ENCODE measurements at places on chromosomes 4 and X. TPM values are rescaled to one million over a fixed set of nuclear protein-coding genes. Genes with fewer than 3 reads are reported as not detected.

GRCh38 chrX:152117305-152117704, 21.1 kb downstream of the MAGEA10 start:
- no peak for DNase-seq

- no peak for DNase-seq
Observed at GRCh38 chr4:151199319-151200190, 77.4 kb upstream of the PRSS48 start.

GRCh38 chr4:184235526-184235925, 17.9 kb upstream of the ENPP6 start:
- DNase-seq, result no peak

- DNase-seq, result no peak
Observed at GRCh38 chrX:125004799-125005198, 314.9 kb upstream of the TEX13C start.

DNA sequence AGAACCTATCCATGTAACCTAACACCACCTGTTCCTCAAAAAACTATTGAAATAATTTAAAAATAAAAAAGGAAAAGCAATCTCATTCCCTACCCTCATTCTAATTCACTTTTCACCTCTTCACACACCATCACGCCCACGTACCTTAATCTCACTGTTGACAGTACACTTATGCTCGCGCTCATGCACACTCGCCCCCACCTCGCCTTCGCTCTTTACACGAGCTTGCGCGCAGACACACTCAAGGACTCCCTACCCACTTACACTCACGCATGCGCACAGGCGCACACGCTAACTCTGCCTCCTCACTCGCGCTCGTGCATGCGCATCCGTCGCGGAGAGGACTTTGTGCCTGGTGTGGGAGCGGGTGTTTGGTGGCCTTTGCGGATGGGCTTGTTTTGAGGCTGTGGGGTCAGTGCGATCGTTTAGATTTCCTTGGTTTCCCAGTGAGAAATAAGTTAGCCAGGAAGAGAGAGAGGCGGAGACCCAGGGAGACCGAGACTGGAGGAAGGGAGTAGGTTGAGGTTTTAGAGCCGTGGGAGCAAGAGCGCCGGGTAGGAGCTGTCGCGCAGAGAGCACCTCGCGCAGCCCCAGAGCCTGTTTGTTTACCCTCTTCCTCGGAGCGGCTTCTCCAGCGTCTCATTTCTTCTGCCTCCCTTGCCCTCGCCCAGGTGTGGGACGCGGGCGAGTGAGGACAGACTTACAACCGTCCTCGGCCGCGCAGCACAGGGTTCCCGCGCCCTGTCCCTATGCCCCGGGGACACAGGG, 8.1 kb upstream of the GSX2 start:
- peak; percentile 84 for DNase-seq

DNA sequence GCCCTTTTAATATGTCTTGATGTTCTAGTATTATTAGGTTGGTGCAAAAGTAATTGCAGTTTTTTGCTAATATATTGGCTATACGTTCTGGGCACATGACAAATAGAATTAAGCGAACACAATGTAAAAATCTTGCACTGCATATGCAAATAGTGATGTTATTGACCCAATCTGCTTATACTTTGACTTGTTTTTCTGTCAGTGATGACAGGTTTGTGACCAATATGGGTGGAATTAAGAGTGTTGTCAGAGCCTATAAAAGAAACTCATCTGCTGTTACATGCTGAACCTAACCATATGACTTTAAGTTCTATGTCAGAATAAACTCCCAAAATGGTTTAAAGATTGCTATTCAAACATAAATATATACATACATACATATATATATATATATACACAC, 30.7 kb upstream of the HPGD start:
- DNase-seq, result no peak

DNA sequence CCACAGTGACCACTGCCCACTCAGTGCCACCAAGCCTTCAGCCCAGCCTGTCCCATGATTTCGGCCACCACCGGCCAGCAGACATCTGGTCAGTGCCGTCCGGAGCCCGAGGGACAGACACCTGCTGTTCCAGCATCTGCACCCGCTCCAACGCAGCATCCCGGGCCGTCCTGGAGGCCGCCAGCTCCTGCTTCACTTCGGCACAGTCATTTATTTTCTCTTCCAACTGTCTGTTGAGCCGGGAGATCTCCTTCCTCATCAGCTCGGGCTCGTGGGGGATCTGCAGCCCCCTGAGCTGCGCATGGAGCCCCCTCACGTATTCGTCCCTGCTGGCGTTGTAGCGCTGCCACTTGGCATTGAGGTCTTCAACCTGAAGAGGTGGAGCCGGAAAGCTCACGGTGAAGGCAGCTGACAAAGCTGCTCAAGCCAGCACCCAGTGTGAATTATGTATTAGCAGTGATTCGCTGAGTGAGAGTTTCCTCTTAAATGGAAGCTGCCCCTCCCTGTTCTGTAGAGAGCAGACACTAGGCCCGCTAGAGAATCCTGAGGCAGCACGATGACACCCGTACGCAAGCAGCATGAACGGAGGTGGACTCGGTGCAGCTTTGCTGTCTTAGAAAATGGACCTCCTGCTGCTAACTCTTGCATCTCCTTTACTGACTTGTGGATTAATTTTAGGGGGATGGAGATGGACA, 11.4 kb downstream of the TNIP2 start:
- DNase-seq, result no peak

- no peak for DNase-seq
Observed at GRCh38 chr4:113222471-113222870, 173.0 kb downstream of the ANK2 start.

- no peak for DNase-seq
Observed at GRCh38 chrX:92224406-92224805, 445.2 kb downstream of the PCDH11X start.

DNA sequence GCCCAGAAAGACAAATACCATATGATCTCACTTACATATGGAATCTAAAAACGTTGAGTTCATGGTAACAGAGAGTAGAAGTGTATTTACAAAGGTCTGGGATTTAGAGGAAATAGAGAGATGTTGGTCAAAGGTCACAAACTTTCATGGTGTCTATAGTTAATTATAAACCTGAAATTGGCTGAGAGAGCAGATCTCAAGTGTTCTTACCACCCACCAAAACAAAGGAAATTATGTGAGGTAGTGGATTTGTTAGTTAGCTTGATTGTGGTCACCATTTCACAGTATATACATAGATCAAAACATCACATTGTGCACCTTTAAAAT, 186.8 kb downstream of the NWD2 start:
- no peak for DNase-seq

DNA sequence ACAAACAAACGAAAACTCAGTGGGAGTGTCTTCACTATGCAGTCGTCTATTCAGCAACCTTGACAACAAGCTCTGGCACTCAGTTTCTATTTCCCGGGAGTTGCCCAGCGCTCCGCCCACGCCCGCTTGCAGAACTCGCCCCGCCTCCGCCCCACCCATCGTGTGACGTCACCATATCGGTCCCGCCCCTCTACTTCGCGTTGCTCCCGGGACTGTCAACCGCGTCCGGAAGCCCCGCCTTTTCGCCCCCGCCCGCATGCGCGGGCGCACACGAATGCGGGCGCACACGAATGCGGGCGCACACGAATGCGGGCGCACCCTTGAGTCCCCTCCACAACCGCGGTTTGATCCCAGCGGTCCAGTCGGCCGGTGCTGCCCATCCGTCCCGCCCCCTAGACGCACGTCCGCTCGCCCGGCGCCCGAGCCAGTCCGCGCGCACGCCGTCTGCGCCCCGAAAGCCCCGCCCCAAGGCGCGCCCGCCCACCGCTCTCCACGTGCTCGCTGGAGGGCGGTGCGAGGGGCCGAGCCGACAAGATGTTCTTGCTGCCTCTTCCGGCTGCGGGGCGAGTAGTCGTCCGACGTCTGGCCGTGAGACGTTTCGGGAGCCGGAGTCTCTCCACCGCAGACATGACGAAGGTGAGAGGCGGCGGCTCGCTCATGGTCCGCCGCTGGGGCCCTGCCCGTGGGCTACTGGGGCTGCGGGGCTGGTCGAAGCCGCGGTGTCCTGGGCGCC, at the start of gene LAP3:
LAP3 (plus strand) TSS at position 267 of the 733 bp plus-strand sequence; CDS start at position 535, 268 bp downstream.
- DNase-seq, result peak; percentile 99

- no peak for DNase-seq
Observed at GRCh38 chr4:8502836-8503585, 62.4 kb downstream of the TRMT44 start.

DNA sequence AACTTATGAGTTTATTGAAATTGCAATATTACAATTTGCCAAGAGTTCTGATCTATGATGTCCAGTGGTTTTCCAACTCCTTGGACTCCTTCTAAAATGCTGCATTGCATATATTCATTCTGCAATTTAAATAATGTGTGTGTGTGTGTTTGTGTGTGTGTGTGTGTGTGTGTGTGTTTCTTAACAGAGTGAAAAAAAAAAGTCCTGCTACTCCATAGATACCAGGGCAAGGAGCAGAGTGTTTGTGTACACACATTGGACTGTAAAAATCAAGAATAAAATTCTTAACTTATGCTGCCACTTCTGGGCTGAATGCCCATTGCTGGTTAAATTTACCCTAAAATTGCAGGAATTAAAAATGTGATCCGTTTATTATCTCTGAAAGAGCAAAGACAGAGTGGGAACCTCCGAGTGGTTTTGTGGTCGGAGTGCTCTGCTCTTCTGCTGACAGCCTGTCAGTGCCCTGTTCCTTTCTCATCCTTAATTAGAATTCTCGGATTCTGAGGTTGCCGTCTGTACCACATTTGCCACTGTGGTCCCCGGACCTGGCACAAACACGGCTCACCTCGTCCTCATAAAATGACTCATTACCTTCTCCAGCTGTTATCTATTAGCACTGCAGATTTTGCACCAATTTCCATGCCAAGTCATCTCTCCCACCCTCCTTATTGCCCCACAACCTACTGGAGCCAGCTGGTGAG, 355.5 kb downstream of the KCNIP4 start:
- no peak for DNase-seq

- DNase-seq, result no peak
Observed at GRCh38 chrX:115562480-115562847, 1.5 kb downstream of the PLS3 start.

GRCh38 chr4:1714303-1715001, 2.3 kb upstream of the SLBP start:
- no peak for DNase-seq

GRCh38 chrX:7927259-7928167, at the start of gene PNPLA4:
Gene PNPLA4 (minus strand): TSS chrX:7927413. CDS start chrX:7926119, 1,294 bp downstream.
- DNase-seq, result peak; percentile 90

- no peak for DNase-seq
Observed at GRCh38 chr4:113969709-113970334, 9.6 kb downstream of the ARSJ start.

DNA sequence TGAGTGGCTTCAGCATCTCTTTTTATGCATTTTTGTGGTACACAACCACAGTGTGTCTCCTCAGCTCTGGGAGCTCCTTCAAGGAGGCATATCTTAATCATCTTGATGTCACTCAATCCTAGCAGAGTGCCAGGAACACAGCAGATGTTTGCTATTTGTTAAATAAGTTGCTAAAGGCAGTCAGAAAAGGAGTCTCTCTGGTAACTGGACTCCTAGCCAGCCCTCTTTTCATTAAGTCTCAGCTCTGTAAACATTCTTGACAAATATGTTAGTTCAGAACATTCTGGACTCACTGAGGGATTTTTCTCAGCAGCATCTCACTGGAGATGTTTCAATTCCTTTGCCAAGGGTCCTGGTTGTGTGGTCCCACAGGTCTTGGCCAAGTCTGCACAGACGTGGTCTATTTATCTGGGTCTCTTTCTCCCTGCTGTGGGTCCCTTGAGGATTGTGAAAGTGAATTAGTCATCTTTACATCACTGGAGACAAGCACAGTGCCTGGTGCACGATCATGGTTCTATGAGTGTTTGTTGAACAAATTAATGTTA, 20.3 kb upstream of the FAM9C start:
- DNase-seq, result peak; percentile 15

DNA sequence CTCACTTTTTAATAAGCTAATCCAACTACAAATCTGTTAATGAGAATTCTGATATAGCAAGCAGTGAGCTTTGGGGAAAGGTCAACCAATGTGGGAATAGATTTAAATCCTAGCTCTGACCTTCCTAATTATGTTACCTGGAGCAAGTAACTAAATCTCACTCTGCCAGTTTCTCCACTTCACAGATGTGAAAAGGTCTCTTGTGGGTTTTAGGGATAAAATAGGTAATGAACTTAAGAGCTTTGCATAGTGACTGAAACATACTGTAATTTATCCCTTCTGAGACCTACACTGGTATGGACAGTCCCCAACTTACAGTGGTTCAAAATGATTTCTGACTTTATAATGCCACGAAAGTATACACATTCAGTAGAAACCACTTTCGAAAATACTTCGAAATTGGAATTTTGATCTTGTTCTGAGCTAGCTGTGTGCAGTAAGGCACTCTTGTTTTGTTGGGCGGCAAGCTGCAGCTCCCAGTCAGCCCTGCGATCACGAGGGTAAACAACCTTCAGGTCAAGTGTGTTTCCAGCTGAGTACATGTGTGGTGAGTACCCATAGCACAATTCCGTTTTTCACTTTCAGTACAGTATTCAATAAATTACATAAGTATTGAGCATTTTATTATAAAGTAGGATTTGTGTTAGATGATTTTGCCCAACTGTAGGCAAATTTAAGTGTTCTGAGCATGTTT, 93.7 kb downstream of the ADGRL3 start:
- no peak for DNase-seq

The FAM47A gene
- not detected for total RNA-seq

The ZNF81 gene
- 5.3 TPM for total RNA-seq

The ABCG2 gene
- total RNA-seq, result 0.33 TPM

The LRAT gene
- total RNA-seq, result not detected

The DSPP gene
- total RNA-seq, result not detected

The UGT2B10 gene
- total RNA-seq, result not detected

Data from activated CD4-positive, alpha-beta T cell treated with anti-CD3 and anti-CD28 coated beads for 36 hours (primary cell).